Right kidney (tissue), 9 donors: ENCODE measurements at places on chromosomes 3 and 15.

GRCh38 chr3:125317761-125318160 lies 57.4 kb downstream of the ZNF148 start:
- DNase-seq = no peak

DNA sequence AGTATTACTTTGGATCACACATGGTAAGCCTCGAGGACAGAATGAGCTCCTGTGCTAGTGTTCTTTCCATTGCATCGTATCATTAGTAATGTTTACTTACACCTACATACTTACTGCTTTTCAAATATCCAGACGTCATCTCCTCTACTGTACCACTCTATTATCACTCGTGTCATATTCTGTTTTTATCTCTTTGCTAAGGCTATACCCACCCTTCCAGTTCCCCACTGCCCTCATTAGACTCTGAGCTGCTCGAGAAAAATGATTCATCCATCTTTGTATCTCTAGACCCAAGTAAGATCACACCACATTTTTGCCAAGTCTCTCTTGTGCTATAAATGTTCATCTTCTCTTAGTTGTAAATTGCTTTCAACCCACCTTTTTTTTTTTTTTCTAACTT lies 245.7 kb downstream of the TIGIT start:
- no peak for DNase-seq

DNA sequence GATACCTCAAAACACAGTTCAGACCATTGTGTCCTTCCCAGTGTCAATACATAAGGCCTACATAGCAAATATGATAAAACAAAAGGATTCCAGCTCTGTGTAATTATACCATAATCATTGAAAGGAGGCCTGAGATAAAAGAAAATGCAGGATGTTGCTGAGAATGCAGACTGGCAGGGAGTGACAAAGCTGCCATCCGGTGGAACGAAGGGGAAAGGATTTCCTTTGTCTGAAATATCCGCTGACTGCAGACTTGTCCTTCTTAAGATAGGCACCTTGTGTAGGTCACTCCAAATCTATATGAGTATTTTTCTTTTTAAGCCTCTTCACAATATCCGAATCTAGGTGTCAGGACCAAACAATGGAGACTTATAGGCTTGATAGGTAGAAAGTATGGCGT lies 108.0 kb downstream of the KCNH8 start:
- DNase-seq = no peak

DNA sequence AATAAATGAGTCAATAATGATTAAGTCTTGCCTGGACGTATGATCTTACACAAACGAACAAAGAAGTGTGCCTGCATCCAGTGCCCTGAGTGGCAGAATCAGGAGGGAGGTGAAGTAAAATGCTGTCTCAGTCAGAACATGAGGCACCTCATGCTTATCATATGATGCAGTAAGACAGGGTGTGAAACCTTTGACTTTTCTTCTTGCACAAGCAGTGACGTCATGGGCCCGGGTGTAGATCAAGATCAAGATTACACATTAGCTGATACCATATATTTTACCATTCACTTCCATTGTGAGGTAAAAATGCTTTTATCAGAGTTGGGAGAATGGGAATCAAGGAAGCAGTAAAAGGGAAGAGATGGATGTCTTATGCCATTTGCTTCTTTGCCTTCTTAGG lies 291.6 kb upstream of the PLSCR5 start:
- no peak for DNase-seq
